Upper lobe of left lung (tissue), 6 donors: ENCODE measurements at places on chromosomes 2 and 18.

DNA sequence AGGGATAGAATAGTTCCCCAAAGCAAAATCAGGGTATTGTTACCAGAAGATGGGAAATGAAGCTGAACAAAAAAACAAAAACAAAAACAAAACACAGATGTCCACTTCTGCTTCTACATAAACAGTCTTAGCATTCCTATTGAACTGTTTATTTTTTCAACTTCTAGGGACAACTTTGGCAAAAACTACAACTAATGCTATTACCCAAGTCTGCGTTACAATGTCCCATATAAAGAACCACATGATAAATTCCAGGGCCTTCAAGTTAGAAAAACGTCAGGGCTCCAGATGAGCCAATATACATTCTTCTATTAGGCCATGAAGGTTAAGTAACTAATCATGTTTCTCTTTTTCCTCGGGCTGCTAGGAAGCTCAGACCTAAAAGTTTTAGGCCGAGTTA lies 16.9 kb downstream of the PID1 start:
- H3K4me1 ChIP-seq, result no peaks in the 10 kb centered on the region
- H3K27ac ChIP-seq, result no peak overlapping the region
- H3K4me3 ChIP-seq, result no peak overlapping the region
- H3K27me3 ChIP-seq, result no peaks in the 10 kb centered on the region

- no peak overlapping the region for H3K4me3 ChIP-seq
- H3K27ac ChIP-seq, result no peak overlapping the region
- H3K36me3 ChIP-seq, result no peaks in the 10 kb centered on the region
- no peak for DNase-seq
Observed at GRCh38 chr2:134131681-134132489, 122.0 kb upstream of the MGAT5 start.

DNA sequence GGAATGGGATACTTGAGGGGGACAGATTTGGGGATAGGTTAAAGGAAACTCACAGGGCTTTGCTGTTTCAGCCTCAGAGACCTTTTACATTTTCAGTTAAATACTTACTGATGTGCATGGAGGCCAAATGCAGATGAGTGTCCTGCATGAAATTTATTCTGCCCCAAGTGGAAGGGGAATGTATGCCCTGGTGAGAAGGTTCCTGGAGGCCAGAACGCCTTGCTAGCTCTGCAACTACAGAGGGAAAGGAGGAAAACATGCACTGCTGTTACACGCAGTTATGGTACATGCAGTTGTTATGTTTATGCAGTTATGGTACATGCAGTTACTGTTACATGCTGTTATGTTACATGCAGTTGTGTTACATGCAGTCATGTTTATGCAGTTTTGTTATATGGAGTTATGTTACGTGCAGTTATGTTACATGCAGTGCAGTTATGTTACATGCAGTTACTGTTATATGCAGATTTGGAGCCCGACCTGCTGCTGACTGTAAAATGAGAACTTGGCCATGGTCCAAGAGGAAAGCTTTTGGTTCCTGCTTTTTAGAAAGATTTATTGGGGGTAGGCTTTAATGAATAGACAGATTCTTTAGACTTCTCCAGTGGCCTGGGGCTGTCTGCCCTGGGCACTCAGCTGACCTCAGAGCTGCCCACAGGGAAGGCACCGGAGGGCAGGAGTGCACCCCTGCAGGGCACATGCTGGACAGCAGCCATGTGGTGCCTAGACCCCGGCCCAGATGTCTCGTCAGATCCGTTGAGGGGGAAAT lies 84.1 kb downstream of the LDLRAD4 start:
- H3K4me1 ChIP-seq, result no peaks in the 10 kb centered on the region
- H3K27me3 ChIP-seq, result no peaks in the 10 kb centered on the region
- H3K4me3 ChIP-seq, result no peak overlapping the region
- no peak for DNase-seq
- H3K27ac ChIP-seq, result no peak overlapping the region

DNA sequence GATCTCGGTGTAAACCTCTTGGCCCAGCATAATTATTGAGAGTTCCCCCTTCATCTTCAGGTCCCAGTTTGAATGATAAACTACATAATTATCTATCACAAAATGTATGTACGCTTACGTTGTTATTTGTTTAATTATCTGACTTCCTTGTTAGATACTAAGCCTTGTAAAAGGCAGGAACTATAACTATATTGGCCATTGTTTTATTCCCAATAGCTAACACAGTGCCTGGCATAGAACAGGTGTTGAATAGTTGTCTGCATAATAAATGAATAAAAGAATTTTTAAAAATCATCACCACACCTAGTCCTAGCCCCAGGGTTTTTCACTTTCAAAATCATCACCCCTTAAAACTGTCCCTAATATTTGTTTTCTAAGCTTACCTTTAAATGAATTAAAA lies 207.9 kb downstream of the MREG start:
- no peak for DNase-seq
- no peak overlapping the region for H3K27ac ChIP-seq
- H3K4me1 ChIP-seq, result no peaks in the 10 kb centered on the region
- H3K36me3 ChIP-seq, result no peaks in the 10 kb centered on the region
- H3K27me3 ChIP-seq, result no peaks in the 10 kb centered on the region

- no peaks in the 10 kb centered on the region for H3K36me3 ChIP-seq
- no peak for DNase-seq
- H3K27ac ChIP-seq, result no peak overlapping the region
Observed at GRCh38 chr2:149490296-149490695, 97.3 kb downstream of the MMADHC start.

- H3K27me3 ChIP-seq, result no peaks in the 10 kb centered on the region
- no peaks in the 10 kb centered on the region for H3K36me3 ChIP-seq
- no peak overlapping the region for H3K27ac ChIP-seq
- H3K4me3 ChIP-seq, result no peak overlapping the region
Observed at GRCh38 chr2:223649554-223650533, 47.7 kb upstream of the SCG2 start.

- H3K36me3 ChIP-seq, result no peaks in the 10 kb centered on the region
- no peak for DNase-seq
- no peaks in the 10 kb centered on the region for H3K27me3 ChIP-seq
- no peak overlapping the region for H3K27ac ChIP-seq
- no peak overlapping the region for H3K4me3 ChIP-seq
Observed at GRCh38 chr2:214604861-214605260, 194.0 kb downstream of the VWC2L start.

GRCh38 chr2:120454654-120455385 lies 108.9 kb downstream of the INHBB start:
- no peak overlapping the region for H3K4me3 ChIP-seq
- H3K27me3 ChIP-seq, result no peaks in the 10 kb centered on the region
- no peaks in the 10 kb centered on the region for H3K4me1 ChIP-seq
- no peaks in the 10 kb centered on the region for H3K36me3 ChIP-seq
- H3K27ac ChIP-seq, result no peak overlapping the region

DNA sequence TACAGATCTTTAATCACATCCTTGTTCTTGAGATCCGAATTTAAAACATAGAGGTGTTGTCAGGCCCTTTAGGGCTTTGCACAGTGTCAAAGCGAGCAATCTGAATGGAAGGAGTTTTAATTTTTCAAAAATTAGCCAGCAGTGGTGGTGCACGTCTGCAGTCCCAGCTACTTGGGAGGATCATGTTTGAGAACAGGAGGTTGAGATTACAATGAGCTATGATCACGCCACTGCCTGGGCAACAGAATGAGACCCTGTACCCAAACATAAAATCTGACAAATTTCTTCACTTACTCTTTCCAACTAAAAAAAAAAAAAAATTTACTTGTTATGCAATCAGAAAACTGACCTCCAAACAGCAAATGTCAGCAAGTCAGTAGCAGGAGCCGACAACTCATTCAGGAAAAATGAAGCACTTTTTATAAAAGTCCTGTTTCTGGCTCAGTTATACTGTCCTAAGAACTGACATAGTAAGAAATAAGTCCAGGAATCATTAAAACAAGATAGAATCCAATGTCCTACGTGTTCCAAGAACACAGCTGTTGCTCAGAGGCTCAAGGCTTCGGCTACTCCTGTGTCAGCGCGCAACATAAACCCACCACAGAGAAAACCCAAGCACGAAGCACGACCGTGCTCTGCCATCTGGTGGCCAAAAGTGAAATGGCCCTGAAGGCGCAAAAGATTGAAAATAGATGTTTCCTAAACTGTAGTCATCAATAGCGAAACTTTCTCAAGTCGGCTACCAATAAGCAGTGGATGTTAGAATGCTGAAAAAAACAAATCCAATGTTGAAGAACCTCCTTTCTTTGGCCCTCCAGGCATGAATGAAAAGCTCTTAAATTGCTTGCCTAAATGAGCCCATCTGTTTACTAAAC lies 138.1 kb downstream of the INO80D start:
- H3K4me3 ChIP-seq, result no peak overlapping the region
- no peak for DNase-seq
- H3K27me3 ChIP-seq, result no peaks in the 10 kb centered on the region
- no peaks in the 10 kb centered on the region for H3K36me3 ChIP-seq
- H3K4me1 ChIP-seq, result peaks cover 32% of the 10 kb centered on the region

DNA sequence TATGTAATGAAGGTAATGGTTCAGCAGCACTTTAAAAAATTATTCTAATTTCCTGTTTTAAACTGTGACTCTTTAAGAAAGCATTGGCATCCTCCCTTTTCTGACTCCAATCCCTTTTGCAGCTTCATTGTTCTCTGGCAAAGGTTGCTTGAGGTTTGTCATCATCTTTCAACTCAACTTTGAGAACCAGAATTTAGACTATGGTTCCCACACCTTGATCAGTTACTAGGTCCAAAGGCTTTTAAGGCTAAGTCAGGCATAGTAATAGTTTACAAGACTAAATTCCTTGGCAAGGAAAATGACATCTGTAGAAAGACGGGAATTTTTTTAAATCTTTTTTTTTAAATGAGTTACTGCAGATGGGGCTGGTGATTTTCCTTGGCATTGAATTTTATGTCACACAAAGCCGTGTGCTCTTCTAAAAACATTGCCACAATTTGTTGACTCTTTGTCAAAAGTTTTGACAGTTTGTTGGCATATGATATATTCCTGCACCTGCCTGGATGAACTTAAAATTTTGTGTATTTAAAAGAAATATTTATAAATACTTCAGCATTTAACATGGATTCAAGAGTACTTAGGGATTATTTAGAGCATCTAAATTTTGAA lies 451.0 kb downstream of the MEIS1 start:
- H3K27ac ChIP-seq, result no peak overlapping the region
- DNase-seq, result no peak
- no peaks in the 10 kb centered on the region for H3K27me3 ChIP-seq
- H3K36me3 ChIP-seq, result no peaks in the 10 kb centered on the region

- H3K4me3 ChIP-seq, result no peak overlapping the region
- H3K36me3 ChIP-seq, result no peaks in the 10 kb centered on the region
- no peaks in the 10 kb centered on the region for H3K4me1 ChIP-seq
- DNase-seq, result no peak
- H3K27ac ChIP-seq, result no peak overlapping the region
- H3K27me3 ChIP-seq, result no peaks in the 10 kb centered on the region
Observed at GRCh38 chr2:179302764-179303571, 38.3 kb upstream of the SESTD1 start.

DNA sequence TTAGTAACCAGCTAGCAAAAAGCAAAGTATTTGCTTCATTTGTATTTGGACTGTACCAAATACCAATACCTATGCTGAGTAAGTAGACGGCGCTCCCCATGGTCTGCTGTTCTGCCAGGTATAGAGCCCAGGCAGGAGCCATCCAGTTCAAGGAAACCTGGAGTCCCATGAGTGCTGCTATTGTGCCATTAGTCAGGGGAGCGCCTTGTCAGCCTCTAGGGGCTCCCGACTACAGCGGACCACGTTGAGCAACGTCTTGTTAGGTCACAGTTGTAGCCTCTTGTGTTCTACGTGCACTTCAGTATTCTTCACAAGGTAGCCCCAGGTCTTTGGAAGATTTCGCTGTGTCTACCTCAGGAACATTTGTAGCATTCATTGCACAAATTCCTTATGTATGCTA lies 21.6 kb upstream of the SLC9A2 start:
- no peak overlapping the region for H3K4me3 ChIP-seq
- no peak overlapping the region for H3K27ac ChIP-seq
- DNase-seq, result no peak
- no peaks in the 10 kb centered on the region for H3K27me3 ChIP-seq
- no peaks in the 10 kb centered on the region for H3K4me1 ChIP-seq

- H3K36me3 ChIP-seq, result peaks cover 24% of the 10 kb centered on the region
- H3K27ac ChIP-seq, result no peak overlapping the region
- no peaks in the 10 kb centered on the region for H3K4me1 ChIP-seq
- H3K27me3 ChIP-seq, result no peaks in the 10 kb centered on the region
- DNase-seq, result no peak
- H3K4me3 ChIP-seq, result no peak overlapping the region
Observed at GRCh38 chr2:48471048-48471474, 58.9 kb upstream of the STON1 start.

GRCh38 chr2:41379496-41380221 lies 668.2 kb upstream of the PKDCC start:
- no peaks in the 10 kb centered on the region for H3K27me3 ChIP-seq
- H3K27ac ChIP-seq, result no peak overlapping the region
- H3K4me3 ChIP-seq, result no peak overlapping the region
- no peaks in the 10 kb centered on the region for H3K4me1 ChIP-seq

GRCh38 chr18:55351241-55351691 lies 236.7 kb downstream of the TCF4 start:
- H3K27me3 ChIP-seq, result no peaks in the 10 kb centered on the region
- no peaks in the 10 kb centered on the region for H3K36me3 ChIP-seq
- peaks cover 6% of the 10 kb centered on the region for H3K4me1 ChIP-seq
- no peak overlapping the region for H3K27ac ChIP-seq
- no peak overlapping the region for H3K4me3 ChIP-seq

DNA sequence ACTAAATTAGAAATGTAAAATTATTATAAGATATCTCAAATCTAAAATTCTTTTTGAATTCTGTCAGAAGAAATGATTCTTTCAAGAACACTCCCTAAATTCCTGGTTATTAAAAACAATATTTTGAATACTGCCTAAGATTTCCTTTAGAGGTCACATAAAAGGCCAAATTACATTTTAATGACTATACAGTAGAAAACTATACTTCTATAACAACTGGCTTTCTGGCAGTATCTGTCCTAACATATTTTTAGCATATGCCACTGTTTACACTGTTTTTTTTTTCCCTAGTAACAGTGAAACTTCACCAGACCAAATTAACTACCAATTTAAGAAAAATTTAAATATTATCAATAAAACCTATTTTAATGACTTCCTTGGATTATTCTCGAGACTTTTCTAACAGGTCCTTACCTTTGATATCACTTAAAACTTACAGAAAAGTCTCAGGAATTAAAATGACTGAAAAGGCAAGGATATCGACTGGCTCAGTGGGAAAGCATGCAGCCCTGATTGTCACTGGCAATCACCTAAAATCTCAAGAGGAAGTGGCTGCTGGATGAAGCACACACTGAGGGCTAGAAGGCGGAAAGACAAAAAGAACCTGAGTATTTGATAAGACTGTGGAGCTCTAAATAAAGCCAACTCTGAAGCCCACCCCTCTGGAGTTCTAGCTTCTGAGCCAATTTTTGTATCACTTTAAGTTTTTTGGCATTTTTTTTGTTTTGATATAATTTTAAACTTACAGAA lies 59.6 kb downstream of the SPIRE1 start:
- H3K4me1 ChIP-seq, result peaks cover 11% of the 10 kb centered on the region
- H3K27ac ChIP-seq, result no peak overlapping the region
- no peaks in the 10 kb centered on the region for H3K27me3 ChIP-seq
- DNase-seq, result no peak
- no peaks in the 10 kb centered on the region for H3K36me3 ChIP-seq

- H3K27ac ChIP-seq, result no peak overlapping the region
- H3K36me3 ChIP-seq, result no peaks in the 10 kb centered on the region
- H3K4me1 ChIP-seq, result peaks cover 4% of the 10 kb centered on the region
Observed at GRCh38 chr2:71348302-71348701, 16.7 kb downstream of the ZNF638 start.

GRCh38 chr2:69955029-69955428 lies 6.4 kb downstream of the ASPRV1 start:
- no peak overlapping the region for H3K27ac ChIP-seq
- H3K36me3 ChIP-seq, result no peaks in the 10 kb centered on the region
- H3K4me1 ChIP-seq, result no peaks in the 10 kb centered on the region
- H3K4me3 ChIP-seq, result no peak overlapping the region

GRCh38 chr2:141508806-141509595 lies 621.8 kb downstream of the LRP1B start:
- no peak for DNase-seq
- no peak overlapping the region for H3K4me3 ChIP-seq
- no peaks in the 10 kb centered on the region for H3K36me3 ChIP-seq
